Cardiac fibroblast (primary cell): ENCODE measurements at places on chromosomes 3 and 15.

- no peak for DNase-seq
These were observed 104.0 kb downstream of the NR1I2 start for GRCh38 chr3:119885746-119886530.

GRCh38 chr15:85047271-85047948, 65.8 kb downstream of the PDE8A start:
- DNase-seq, result peak; percentile 96

DNA sequence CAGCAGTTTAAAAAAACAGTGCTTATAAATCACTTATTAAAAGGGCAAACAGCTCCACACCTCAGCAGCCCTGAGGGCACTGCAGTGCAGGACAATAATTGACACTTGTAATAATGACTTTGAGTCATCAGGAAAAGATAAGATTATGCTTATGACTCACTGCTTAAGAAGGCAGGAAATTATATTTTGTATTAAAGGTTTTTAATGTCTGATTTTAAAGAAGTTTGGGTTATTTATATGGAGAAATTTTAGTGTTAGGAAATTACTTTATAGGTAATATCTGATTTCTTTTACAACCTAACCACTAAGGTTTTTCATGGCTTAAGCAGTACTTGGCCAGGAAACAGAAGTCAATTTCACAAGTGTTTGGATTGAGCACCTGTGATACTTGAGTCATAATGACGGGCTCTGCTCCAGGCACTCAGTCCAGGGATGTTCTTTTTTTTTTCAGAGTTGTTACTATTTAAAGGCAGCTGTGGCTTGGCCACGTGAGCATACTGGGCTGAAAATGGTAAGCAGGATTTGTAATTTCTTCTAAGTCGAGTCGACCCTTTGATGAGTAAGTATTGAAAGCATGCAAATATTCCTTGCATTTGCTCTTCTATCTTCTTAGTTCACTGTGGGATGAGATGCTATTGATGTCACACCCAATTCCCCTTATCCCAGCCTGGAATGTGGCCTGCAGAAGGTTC, 21.6 kb upstream of the SLC6A20 start:
- peak; percentile 90 for DNase-seq

DNA sequence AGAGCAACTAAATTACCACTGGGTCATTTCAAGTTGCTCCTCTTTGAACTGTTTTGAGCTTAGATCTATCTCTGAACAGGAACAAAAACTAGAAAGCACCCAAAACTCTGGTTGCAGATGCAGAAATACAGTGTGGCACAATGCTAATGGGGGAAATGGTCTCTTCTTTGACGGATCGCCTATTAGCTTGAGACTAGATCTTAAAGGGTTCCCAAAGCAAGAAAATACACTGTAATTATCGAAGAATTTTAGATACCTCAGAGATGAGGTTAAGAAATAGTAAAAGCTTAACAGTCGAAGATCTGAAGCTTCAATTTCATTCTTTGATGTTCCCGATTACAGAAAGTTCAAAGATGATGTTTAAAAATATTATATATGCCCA, 818 bp downstream of the PPP1R2 start:
- DNase-seq, result peak; percentile 30
